ENCODE measurements at places on chromosomes 4 and X. TPM values are rescaled to one million over a fixed set of nuclear protein-coding genes. Genes with fewer than 3 reads are reported as not detected.
A peak's percentile ranks its signal among the peaks of the same experiment; 100 is the strongest.

GRCh38 chr4:76716020-76716419, 181.9 kb downstream of the SOWAHB start:
- H3K27me3 ChIP-seq: no peaks in the 10 kb centered on the region
- no peak overlapping the region for H3K4me3 ChIP-seq
- H3K4me1 ChIP-seq: no peaks in the 10 kb centered on the region

DNA sequence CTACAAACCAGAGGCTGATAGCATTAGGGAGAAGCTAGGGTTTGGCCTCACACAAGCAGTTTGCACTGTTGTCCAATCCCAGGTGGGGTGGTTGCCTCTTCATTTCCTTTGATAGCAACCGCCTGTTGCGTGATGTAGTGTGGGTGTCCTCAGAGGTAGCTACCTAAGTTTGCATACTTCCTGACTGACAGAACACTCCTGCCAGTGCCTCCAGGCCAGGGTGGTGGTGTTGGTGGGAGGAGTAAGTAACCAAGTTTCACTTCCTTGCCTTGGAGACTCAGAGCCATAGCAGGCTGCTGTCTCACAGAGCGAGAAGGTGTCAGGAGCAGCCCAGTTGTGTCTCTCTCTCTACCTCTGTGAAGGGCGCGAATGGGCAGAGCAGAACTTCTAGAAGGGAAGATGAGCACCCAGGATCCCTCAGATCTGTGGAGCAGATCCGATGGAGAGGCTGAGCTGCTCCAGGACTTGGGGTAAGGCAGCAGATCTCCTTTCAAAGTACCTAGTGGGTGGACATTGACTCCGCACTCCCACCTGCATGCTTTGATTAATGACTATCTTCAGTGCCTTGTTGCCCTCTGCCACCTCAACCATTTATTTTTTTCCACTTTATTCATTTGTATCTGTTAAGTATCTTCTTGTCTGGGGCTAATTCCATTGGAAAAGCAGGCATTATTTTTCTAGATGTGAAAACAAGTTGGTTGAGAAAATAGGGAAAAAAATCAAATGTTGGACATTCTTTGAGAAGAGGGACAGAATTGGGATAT, at the start of gene DAPP1:
Gene DAPP1, plus strand, starts transcription at position 283 of the 764 bp plus-strand sequence. Its CDS starts 87 bp downstream, at position 370.
- H3K27me3 ChIP-seq: no peaks in the 10 kb centered on the region
- H3K27ac ChIP-seq: no peak within 1 kb of the TSS
- H3K4me1 ChIP-seq: no peaks in the 10 kb centered on the region
- H3K36me3 ChIP-seq: no peaks in the 10 kb centered on the region

DNA sequence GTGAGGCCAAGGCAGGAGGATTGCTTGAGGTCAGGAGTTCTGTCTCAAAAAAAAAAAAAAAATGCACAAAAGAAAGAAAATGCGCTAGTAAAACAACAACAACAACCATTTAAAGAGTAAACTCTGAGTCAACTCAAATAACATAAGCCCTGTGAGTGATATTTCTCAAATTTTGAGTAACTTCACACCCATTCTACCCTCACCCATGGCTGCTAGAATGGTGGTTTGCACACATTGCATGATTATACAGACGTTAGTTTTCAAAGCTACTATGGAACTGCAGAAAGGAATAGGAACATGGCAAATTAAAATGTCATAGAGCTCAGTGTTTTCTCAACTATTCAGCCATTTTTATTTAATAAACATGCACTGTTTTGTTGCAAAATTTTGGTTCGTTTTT, 145.9 kb downstream of the OPHN1 start:
- peaks cover 4% of the 10 kb centered on the region for H3K4me1 ChIP-seq
- no peak overlapping the region for H3K27ac ChIP-seq
- DNase-seq: no peak
- H3K36me3 ChIP-seq: no peaks in the 10 kb centered on the region
- H3K27me3 ChIP-seq: no peaks in the 10 kb centered on the region

OTC gene
- total RNA-seq: 0.30 TPM

ITIH6 gene
- total RNA-seq: 0.10 TPM

- peak; percentile 76 for DNase-seq
Observed at GRCh38 chrX:150365990-150366911, 3.1 kb downstream of the MAMLD1 start.

DNA sequence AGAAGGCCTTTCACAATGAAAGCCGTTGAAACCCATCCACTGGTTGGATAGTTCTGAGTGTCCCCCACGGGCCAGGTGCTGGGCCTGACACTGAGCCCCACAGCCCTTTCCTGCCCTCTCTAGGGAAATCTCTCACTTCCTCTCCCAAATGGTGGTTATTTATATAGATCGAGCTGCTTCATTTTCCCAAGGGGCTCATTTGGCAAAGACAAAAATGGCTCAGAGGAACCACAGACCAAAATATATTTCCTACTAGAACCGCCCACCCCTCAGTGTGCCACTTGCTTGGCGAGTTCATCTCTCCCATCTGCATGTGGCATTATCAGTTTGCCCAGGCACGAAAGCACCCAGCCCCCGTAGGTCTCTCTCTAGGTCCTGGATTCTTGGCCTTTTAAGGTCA, 53.3 kb upstream of the STIM2 start:
- peaks cover 10% of the 10 kb centered on the region for H3K4me1 ChIP-seq
- H3K27ac ChIP-seq: no peak overlapping the region

CXCL1 gene
- total RNA-seq: 4.8 TPM

DNA sequence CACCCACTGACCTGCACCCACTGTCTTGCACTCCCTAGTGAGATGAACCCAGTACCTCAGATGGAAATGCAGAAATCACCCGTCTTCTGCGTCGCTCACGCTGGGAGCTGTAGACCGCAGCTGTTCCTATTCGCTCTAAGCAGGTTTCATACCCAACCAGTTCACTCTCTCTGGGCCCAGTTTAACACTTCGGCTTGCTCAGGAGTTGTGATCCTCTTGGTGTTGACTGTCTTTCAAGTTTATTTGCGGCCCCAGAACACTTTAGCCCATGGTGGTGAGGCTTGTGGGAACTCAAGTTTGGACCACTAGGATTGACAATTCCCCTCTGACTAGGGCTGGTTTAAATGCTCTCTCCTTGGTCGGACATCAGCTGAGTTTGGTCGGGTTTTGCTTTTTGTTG, 147.0 kb downstream of the DACH2 start:
- no peak overlapping the region for H3K27ac ChIP-seq
- no peaks in the 10 kb centered on the region for H3K4me1 ChIP-seq
- no peaks in the 10 kb centered on the region for H3K36me3 ChIP-seq
- H3K4me3 ChIP-seq: no peak overlapping the region
- no peak for DNase-seq

CT45A1 gene
- total RNA-seq: not detected

FMR1NB gene
- not detected for total RNA-seq

SNX12 gene
- 59.8 TPM for total RNA-seq

- no peaks in the 10 kb centered on the region for H3K4me1 ChIP-seq
- no peaks in the 10 kb centered on the region for H3K27me3 ChIP-seq
- no peak overlapping the region for H3K27ac ChIP-seq
- H3K4me3 ChIP-seq: no peak overlapping the region
- H3K36me3 ChIP-seq: no peaks in the 10 kb centered on the region
- no peak for DNase-seq
Observed at GRCh38 chr4:65599340-65599739, 70.9 kb downstream of the EPHA5 start.

GAGE13 gene
- total RNA-seq: not detected

SPINK2 gene
- 0.44 TPM for total RNA-seq

DNA sequence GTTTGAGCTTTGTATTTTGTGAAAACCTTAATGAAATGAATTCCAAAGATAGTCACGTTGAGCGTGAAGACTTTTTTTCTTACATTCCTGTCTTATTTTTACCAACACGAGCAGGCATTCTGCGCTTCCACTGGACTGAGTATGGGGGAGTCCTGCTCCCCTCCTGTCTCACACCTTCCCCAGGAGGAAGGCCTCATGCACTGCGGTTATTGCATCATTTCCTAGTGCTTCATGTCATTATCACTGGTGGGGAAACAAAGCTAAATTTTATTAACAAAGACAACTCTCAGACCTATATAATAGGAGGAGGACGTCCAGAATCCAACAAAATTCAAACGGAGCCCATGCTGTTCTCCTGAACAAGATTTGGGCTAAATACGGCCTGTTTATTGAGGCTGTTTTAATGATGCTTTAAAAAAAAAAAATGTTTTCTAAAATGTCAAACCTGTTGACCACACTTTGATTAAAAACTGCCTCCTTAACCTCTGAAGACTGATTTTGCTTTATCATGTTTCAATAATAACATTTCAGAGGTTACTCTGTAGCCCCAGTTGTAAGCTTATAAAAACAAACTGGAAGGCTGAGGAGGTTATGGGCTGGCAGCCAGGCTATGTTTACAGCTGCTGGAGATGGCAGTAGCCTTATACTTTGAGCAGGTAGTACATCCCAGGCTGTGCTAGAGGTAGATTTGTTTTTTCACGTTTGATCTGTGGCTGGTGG, 118.0 kb downstream of the SOWAHB start:
- no peak overlapping the region for H3K4me3 ChIP-seq
- DNase-seq: no peak
- H3K27ac ChIP-seq: no peak overlapping the region
- peaks cover 6% of the 10 kb centered on the region for H3K36me3 ChIP-seq
- H3K4me1 ChIP-seq: no peaks in the 10 kb centered on the region

- H3K4me1 ChIP-seq: no peaks in the 10 kb centered on the region
- H3K36me3 ChIP-seq: peaks cover 8% of the 10 kb centered on the region
- no peak overlapping the region for H3K4me3 ChIP-seq
- H3K27ac ChIP-seq: no peak overlapping the region
- no peaks in the 10 kb centered on the region for H3K27me3 ChIP-seq
Observed at GRCh38 chr4:25760518-25761157, 102.2 kb downstream of the SEL1L3 start.

MAGEA8 gene
- total RNA-seq: not detected

DNA sequence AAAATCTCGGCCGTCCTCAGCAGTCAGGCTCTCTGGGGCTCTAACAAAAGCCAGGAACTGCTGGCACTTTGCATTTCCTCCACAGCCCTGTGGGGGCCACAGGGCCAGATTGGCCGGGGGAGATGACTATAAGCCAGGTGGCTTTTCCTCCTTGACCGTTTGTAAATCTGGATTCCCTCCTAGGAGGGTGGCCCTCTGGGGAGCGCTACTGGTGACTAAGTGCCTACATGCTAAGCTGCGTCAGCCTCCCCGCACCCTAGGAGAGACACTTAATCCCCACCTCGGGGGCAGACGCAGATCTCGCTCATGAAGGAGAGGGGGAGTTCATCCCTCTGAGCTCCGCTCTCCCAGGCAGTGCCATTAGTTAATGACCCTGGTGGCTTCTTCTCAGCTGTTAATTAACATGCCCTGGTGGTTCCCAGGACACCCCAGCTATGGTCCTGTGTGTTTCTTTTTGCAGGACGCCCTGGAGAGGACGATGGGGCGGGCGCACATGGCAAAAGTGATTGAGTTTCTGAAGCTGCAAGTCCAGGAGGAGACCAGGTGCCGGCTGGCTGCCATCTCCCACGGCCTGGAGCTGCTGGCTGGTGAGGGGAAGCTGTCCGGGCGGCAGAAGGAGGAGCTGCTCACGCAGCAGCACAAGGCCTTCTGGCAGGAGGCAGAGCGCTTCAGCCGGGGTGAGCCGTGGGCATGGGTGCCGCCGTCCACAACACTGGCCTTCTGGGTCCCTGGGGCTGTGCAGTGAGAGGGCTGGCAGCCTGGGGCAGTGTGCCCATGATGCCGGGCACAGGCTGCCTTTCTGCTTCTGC, 41.6 kb downstream of the EVC start:
- H3K36me3 ChIP-seq: peaks cover 64% of the 10 kb centered on the region
- H3K4me3 ChIP-seq: no peak overlapping the region
- H3K27ac ChIP-seq: no peak overlapping the region

DNA sequence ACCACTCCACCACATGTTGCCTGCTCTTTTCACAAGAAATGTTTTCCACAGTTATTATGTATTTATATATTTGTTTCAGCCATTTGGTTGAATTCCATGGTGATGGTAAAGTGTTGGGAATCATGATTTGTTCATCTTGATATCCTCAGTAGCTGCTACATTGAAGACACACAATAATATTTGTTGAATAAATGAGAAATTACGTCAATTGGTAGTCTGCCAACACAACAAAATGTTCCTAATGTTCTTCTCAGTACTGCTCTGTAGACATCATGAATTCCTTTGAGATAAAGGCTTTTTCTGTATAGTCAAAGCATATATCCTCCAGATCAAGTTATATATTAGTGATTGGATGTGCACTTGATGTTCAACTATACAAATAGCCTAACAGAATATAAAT, 29.5 kb downstream of the CXXC4 start:
- H3K4me1 ChIP-seq: no peaks in the 10 kb centered on the region
- H3K27ac ChIP-seq: no peak overlapping the region
- no peak for DNase-seq

NHS gene
- total RNA-seq: 16.9 TPM

DNA sequence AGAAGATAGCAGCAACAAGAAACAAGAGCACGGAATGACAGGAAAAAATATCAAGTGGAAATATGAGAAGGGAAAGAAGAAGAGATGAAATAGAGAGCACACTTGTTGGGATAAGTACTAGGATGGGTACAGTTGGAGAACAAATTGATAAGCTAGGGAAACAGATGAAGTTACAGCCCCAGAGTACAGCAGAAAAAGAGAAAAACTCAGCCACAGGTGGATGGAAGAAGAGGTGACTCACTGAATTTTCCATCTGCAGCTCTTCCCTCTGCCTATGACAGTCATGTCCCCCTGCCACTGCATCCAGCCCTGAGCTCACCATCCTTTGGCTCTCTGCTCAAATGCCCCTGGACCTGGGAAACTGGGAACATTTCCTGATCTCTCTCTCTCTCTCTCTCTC, 209.0 kb downstream of the BCOR start:
- no peaks in the 10 kb centered on the region for H3K27me3 ChIP-seq
- no peaks in the 10 kb centered on the region for H3K36me3 ChIP-seq
- no peak overlapping the region for H3K4me3 ChIP-seq
- no peak overlapping the region for H3K27ac ChIP-seq
- DNase-seq: no peak

DNA sequence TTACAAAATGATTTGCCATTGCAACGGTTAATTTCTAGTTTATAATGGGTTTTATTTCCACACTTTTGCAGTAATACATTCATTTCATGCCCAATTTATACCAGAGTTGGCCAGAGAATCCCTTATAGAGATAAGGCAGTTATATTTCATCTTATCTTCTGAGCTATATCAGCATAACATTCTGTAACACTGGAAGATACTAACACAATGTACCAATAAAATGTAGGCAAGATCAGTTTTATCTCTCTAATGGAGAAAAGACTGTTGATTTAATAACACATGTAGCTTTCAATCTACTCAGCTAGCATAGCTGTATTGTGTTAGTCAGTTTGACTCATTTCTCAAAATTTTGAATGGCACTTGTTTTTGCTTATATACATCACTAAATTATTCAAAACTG, 738.6 kb downstream of the TRAM1L1 start:
- DNase-seq: no peak
- no peak overlapping the region for H3K4me3 ChIP-seq
- H3K27ac ChIP-seq: no peak overlapping the region
- no peaks in the 10 kb centered on the region for H3K27me3 ChIP-seq
- no peaks in the 10 kb centered on the region for H3K36me3 ChIP-seq
- no peaks in the 10 kb centered on the region for H3K4me1 ChIP-seq

DNA sequence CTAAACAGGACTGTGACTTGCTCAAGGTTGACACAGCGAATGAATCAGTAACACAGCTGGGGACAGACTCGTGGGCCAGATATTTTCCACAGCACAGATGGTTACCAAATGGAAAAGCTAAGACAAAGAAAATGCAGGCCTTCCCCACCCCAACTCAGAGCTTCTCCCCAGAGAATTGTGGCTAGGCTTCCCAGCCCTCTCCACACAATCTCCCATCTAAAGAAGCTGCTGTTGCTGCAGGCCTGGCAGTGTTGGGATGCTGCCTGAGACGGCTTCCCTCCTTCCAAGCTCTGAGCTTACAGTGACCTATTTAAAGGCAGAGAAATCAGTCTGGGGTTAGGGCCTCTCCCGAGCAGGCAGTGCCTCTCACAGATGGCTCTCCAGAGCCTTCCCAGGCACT, 46.5 kb upstream of the PGRMC1 start:
- no peak for DNase-seq
- peaks cover 7% of the 10 kb centered on the region for H3K4me1 ChIP-seq
- H3K36me3 ChIP-seq: no peaks in the 10 kb centered on the region
- H3K27ac ChIP-seq: peak overlapping the region; percentile 35

Measured in spinal cord (tissue), 10 donors.